ENCODE measurements at places on chromosomes 6 and 20. TPM values are rescaled to one million over a fixed set of nuclear protein-coding genes. Genes with fewer than 3 reads are reported as not detected.

DNA sequence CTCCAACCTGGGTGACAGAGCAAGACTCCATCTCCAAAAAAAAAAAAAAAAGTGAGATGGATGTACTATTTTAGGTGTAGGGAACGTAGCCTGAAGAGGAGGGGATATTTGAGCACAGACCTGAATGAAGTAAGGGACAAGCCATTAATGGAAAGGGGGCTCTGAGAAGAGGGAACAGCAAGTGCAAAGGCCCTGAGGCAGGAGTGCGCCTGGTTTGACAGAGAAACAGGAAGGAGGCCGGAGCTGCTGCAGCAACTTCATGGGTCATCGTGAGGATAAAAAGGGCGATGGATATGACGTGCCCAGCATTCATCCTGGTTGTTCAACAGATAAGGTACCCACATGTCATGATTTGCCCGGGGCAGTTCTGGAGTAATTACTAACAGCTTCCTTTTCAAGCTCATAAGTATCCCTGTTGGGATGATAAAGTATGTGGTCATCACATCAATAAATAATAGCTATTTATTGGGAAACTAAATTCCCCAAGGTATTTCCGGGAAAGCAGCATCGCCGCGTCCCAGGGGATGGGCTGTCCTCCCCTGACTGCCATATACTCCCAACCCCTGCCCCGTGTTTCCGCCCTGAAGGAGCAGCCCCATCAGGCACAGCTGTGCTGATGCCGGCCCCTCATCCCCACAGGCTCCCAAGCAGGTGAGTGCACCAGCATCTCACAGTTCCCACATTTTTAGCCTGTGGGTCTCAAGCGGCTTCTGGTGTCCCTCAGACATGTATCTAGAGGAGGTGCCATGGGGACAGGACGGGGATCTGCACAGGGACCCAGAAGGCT lies 43.4 kb downstream of the DLGAP4 start:
- DNase-seq, result no peak
- no peaks in the 10 kb centered on the region for H3K4me1 ChIP-seq
- peaks cover 2% of the 10 kb centered on the region for H3K27me3 ChIP-seq
- no peaks in the 10 kb centered on the region for H3K36me3 ChIP-seq
- no peak overlapping the region for H3K27ac ChIP-seq
- H3K4me3 ChIP-seq, result no peak overlapping the region

- no peak for DNase-seq
- no peak overlapping the region for H3K4me3 ChIP-seq
- H3K27ac ChIP-seq, result no peak overlapping the region
- H3K4me1 ChIP-seq, result no peaks in the 10 kb centered on the region
- H3K27me3 ChIP-seq, result no peaks in the 10 kb centered on the region
- no peaks in the 10 kb centered on the region for H3K36me3 ChIP-seq
Observed at GRCh38 chr6:54718541-54719023, 128.0 kb upstream of the FAM83B start.

GRCh38 chr6:21085211-21085610 lies 508.3 kb upstream of the SOX4 start:
- H3K27ac ChIP-seq, result no peak overlapping the region
- no peak for DNase-seq
- no peaks in the 10 kb centered on the region for H3K27me3 ChIP-seq
- no peak overlapping the region for H3K4me3 ChIP-seq
- no peaks in the 10 kb centered on the region for H3K4me1 ChIP-seq

DNA sequence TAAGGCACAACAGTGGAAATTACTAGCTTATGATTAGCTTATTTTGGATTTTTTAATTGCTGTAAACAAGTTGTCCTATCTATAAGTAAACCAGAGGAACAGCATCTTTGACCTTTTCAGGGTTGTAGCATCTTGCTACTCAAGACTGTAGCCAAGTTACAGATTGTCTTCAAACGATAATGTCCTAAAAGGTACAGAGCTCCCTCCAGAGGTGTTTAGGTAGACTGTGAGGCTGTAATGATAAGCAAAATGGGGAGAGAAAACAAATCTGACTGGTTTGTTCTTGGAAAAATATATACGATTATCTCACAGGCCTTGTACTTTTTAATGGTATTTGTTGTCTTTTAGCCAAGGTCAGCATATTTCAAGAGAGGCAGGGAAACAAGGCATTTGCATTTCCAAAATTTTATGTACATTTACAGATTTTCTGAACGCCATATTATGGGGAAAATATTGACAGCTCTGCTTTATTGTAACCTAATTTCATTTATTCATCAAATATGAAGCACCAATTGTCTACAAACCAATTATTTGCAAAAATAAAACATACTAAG lies 273.4 kb downstream of the MEI4 start:
- no peaks in the 10 kb centered on the region for H3K27me3 ChIP-seq
- no peak overlapping the region for H3K4me3 ChIP-seq
- no peak for DNase-seq
- H3K27ac ChIP-seq, result no peak overlapping the region
- no peaks in the 10 kb centered on the region for H3K36me3 ChIP-seq

DNA sequence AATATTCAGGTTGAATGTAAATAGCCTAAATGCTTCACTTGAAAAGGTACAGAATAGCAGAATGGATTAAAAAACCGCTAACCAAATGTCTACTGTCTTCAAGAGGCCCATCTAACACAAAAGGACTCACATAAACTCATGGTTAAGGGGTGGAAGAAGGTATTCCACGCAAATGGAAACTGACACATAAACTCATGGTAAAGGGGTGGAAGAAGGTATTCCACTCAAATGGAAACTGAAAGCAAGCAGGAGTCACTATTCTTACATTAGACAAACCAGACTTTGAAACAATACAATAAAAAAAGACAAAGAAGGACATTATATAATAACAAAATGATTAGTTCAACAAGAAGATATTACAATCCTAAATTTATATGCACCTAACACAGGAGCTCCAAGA lies 38.3 kb upstream of the PKIB start:
- no peak overlapping the region for H3K4me3 ChIP-seq
- no peak overlapping the region for H3K27ac ChIP-seq
- DNase-seq, result no peak
- H3K27me3 ChIP-seq, result no peaks in the 10 kb centered on the region
- H3K4me1 ChIP-seq, result no peaks in the 10 kb centered on the region
- no peaks in the 10 kb centered on the region for H3K36me3 ChIP-seq

DNA sequence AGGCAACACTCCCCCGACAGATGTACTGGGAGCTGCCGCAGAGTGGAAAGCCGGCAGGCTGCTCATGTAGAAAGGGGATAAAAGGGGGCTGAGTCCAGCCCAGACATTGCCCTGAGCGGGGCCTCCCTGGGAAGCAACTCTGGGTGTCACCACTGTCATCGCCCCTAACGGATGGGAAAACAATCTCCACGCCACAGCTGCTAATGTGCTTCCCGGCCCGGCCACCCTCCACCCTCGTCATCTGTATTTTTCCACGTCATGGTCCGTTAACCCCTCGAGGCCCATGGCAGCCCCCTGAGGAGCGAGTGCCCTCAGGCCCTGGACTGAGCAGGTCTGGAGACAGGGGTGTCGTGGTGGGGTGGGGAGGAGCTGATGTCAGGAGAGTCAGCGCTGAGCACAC lies 227.4 kb downstream of the DLL1 start:
- no peak overlapping the region for H3K27ac ChIP-seq
- no peaks in the 10 kb centered on the region for H3K36me3 ChIP-seq
- H3K27me3 ChIP-seq, result no peaks in the 10 kb centered on the region
- DNase-seq, result no peak
- H3K4me1 ChIP-seq, result no peaks in the 10 kb centered on the region
- no peak overlapping the region for H3K4me3 ChIP-seq

DNA sequence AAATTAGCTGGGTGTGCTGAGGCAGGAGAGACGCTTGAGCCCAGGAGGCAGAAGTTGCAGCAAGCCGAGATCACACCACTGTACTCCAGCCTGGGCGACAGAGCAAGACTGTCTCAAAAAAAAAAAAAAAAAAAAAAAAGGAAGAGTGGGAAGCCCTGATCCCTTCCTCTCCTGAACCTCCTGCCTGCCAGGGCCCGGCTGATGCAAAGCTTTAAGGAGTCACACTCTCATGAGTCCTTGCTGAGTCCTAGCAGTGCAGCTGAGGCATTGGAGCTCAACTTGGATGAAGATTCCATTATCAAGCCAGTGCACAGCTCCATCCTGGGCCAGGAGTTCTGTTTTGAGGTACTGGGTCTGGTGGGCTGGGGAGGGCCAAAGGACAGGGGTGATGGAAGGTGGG lies 15.1 kb downstream of the SYNGAP1 start:
- H3K27ac ChIP-seq, result no peak overlapping the region
- peaks cover 50% of the 10 kb centered on the region for H3K36me3 ChIP-seq
- no peak overlapping the region for H3K4me3 ChIP-seq

DNA sequence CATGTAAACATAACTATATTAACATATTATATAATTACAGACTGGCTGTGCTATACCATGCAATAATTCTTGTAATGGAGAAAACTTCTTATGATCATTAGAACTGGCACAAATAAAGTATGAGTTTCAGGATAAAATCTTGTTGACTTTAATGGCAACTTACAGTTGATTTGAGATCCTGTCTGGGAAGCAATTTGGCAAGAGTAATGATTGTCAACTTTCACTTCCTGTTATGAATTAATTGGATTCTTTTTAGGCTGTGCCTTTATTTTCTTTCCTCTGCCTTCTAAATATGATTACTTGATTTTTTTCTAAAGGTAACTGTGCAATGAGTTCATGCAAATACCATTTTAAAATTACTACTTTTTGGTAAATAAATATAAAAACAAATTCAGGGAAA lies 158.1 kb upstream of the B3GAT2 start:
- no peaks in the 10 kb centered on the region for H3K36me3 ChIP-seq
- DNase-seq, result no peak
- H3K4me3 ChIP-seq, result no peak overlapping the region
- H3K4me1 ChIP-seq, result no peaks in the 10 kb centered on the region
- H3K27me3 ChIP-seq, result no peaks in the 10 kb centered on the region

DNA sequence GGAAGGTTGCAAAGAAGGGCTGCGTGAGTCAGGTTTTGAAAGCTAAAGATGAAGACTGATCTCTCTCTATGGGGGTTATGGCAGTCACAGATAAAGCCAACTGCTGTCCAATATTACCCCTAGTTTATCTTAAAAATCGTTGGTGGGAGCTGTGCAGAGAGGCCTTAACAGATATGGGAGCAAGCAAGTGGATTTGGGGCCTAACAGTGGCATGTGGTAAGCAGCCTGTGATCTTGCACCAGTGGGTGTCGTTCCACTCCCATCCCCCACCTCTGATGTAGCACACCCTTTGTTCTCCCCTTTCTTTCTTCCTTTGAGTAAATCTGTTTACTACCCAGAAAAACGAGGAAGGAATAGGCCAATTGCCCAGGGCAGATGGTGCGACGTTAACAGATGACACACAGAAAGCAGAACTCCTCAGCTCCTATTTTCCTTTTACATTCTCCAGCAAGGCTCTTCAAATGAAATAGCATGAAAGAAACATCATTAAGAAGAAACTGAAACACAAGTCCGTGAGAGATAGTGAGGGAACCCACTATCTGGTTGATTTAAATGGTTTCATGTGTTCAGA lies 274.1 kb upstream of the CITED2 start:
- no peak for DNase-seq
- H3K36me3 ChIP-seq, result no peaks in the 10 kb centered on the region
- no peak overlapping the region for H3K27ac ChIP-seq
- no peaks in the 10 kb centered on the region for H3K27me3 ChIP-seq

Gene GPR63
- 0.25 TPM for total RNA-seq

Gene SYCP2
- total RNA-seq, result 4.6 TPM

Gene COX4I2
- not detected for total RNA-seq

Gene EYS
- total RNA-seq, result not detected

Gene DNAAF9
- 3.0 TPM for total RNA-seq
